ENCODE measurements at places on chromosomes 12 and 14.

- DNase-seq: peak; percentile 82
These were observed 71.7 kb upstream of the RAP1B start for GRCh38 chr12:68538726-68539614.

DNA sequence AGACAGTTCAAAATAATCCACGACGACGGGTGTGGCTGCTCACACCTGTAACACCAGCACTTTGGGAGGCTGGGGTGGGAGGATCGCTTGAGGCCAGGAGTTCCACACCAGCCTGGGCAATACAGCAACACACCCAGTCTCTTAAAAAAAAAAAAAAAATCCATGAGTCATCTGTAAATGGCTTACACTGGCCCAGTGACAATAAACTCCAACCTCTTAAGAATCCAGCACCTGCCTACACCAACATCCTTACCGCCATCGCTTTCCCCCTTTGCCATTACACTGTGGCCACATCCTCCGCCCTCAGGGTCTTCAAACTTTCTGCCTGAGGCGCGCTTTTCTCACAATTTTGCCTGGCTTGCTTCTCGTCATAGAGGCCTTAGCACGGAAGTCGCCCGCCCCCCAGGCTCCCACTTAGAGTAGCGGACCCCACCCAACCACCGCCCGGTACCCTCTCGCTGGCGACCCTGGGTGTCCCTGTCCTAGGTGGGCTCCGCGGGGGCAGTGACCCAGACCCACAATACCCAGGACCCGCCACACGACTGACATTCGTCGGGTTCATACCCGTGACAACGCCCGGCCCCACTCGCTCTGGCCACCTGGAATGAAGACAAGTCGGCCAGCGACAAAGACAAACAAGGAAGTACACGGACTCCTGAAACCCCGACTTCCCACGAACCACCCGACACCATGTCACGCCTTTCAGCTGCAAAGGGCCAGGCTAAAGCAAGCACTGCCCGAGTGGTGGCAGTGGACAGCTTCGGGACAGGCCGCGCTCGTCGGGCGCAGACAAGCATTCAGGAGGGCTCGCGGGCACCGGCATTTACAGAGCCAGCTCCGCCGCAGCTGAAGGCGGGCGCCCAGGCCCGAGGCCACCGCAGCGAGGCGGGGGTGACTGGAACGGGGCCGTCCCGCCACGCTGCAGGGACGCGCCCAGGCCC lies 636 bp downstream of the GOLGA3 start:
- peak; percentile 66 for DNase-seq

- DNase-seq: no peak
These were observed 5.1 kb downstream of the KMT5A start for GRCh38 chr12:123388951-123389559.

GRCh38 chr12:116213885-116214527 lies 63.5 kb downstream of the MED13L start:
- DNase-seq: no peak

DNA sequence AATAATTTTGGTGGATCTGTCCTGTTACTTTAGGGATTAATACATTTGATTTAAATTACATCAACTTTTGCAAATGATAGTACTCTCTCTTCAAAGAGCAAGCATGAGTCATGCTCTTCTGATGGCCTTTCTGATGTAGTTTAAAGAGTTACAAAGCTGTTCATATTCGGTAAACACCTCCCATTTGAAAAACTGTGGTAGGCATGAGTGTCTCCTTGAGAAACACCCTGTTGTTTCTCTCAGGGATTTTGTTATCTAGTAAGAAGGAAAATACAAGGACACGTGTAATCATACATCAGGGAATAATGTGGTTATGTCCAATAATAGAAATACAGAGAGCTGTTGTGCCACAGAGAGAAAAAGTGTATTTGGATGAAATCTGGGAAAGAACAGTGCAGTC lies 53.3 kb upstream of the E2F7 start:
- no peak for DNase-seq

- no peak for DNase-seq
These were observed 188.7 kb downstream of the ANO2 start for GRCh38 chr12:5756338-5756842.

DNA sequence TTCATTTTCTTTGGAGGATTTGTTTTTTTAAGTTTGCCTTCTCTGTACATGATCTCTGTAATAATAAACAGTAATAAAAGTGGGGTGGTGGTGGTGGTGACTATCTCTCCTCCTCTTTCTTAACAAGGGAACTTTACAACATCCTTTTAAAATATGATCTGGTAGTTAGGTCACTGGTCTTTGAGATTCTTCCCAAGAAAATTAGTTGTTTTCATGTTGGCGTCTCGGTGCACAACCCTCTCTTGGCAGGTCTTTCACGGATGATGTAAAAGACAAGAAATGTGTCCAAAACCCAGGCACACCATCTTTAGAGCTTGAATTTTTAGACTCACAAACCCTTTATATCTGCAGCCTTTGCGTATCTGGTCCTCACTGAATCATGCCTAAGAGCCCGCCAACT lies 488.5 kb upstream of the TBX3 start:
- DNase-seq: no peak

DNA sequence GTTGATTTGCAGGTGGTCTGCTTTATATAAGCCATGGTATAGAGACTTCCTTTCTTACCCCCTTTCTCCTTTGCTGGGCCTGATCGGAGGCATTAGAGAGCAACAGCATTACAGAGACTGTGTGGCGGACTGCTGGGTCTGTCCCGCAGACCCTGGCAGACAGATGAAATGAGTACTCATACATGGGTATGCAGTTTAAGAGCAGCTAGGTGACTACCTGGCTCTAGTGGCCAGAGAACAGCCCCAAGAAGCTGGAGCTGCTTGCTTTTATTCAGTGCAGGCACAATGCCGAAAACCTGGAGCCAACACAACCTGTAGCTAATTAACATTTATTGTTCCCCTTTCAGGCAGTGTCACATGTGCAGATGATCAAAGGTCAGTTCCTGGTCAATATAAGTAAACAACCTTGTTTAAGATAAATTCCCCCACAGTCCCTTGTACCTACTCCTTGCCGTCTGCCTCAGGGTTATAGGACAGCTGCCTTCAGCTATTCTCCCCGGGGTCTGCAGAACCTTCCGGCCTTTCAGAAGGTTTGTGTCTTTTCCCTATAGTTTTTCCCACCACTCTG lies 160.0 kb downstream of the TRHDE start:
- no peak for DNase-seq

- DNase-seq: no peak
These were observed 71.1 kb downstream of the PTCSC3 start for GRCh38 chr14:36105401-36105800.

DNA sequence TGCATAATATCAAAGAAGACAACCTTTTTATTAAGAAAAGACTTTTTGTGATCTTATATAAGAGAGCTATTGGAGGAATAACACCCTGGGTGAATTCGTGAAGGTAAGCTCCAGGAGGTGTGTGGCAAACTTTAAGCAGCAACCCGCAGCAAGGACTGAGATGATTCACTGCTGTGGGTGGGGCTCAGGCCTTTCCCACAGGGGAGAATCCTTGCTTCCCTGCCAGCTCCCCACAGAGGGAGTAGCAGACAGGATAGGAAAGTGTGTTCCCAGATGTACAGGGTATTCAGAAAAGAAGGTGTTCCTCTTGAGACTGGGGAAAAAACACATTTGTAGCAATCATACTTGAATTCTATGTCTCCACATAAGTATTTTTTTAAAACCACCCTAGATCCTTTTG lies 9.2 kb downstream of the NDUFA12 start:
- no peak for DNase-seq

DNA sequence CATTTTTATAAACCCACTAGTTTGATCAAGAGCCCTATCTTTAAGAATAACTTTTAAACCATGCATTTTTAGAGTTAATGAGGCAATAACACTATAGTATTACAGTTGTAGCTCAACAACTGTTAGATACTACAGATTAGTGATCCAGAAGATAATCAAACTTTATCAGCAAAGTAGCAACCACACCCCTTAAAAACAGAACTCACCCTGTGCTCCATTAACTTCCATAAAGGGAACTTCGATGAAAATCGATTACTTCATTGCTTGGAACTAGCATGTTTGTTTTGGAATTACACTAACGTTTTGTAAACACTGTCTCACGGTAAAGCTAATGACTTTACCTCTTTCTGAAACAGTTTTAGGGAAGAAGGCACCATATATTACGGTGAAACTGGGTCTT lies 1.4 kb downstream of the SGPP1 start:
- DNase-seq: no peak

GRCh38 chr12:111121840-111122239 lies 201.5 kb upstream of the MYL2 start:
- DNase-seq: no peak

DNA sequence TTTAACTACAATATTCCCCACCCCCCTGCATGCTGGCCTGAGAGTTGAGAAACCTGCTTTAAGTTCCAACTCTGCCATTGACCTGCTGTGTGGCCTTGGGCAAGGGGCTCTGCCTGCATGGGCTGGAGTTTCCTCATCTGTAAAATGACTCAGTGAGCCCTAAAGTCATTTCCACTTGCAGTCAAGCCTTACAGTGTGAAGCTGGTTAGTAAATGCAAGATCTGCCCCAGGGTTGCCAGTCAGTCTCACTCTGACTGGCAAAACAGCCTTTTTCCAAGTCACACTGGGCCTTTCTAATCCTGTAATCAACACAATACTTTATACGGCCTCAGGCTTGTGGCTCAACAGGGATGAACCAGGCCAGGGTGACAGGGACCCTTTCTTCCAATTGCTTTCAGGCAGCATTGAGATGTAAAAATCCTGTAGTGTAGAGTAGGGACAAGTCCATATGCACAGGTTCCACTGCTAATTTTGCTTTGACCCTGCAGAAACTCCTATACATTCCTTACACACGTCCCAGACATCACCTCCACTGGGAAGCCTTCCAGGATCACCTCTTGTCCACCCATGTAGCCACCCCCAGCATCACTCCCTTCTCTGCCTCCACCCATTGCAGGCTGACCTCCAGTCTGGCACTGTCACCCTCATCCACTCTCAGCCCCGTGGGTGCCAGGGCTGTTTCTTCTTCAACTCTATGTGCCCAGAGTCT lies 42.6 kb upstream of the PRIMA1 start:
- DNase-seq: no peak

- no peak for DNase-seq
These were observed 50.1 kb downstream of the PHLDA1 start for GRCh38 chr12:75981247-75982168.

DNA sequence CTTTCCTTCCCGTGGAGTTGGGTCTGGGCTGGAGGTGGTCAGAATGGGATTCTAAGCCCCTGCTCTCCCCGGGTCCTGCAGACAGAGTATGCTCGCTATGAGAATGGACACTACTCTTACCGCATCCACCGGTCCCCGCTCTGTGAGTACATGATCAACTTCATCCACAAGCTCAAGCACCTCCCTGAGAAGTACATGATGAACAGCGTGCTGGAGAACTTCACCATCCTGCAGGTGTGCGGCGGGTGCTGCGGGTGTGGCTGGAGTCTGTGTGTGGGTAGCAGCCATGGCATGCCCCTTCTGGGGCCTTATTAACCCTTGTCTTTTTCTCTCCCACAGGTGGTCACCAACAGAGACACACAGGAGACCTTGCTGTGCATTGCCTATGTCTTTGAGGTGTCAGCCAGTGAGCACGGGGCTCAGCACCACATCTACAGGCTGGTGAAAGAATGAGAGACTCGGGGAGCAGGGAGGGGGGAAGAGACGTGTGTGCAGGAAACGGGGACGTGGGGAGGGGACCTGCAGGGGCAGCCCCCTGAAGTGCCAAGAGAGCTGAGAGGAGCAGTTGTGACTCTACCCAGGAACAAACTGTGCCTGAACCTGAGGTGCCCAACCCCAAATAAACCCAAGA lies 37.0 kb upstream of the TSPAN9 start:
- no peak for DNase-seq

DNA sequence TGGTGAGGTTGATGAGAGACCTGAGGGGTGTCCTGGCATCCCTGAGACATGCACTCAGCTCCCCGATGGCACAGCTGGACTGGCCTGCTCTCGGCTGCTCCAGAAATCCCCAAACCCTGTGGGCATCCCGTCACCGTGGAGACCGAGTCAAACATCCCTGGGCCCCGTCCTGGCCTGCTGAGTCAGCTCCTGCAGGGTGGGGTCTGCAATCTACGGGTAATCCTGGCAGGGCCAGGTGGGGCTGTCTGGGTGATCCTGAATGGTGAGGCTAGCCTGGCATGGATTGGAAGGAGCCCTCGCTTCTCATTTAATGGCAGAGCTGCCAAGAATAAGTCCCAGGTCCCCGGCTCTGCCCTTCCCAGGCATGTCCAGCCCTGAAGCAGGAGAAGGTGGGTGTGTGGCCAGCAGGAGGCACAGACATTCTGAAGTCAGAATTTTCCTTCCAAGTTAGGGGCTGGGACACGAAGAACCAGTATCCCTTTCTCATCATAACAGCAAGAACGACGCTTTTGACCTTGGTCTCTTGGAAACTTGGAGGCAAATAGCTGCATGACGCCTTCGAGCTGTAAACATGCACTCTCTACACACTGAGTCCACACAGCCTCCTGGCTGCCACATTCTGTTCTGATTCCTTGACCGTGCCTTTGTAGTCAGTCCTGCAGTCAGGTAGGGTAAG lies 17.7 kb upstream of the SERPINA4 start:
- no peak for DNase-seq

GRCh38 chr14:30840086-30840779 lies 34.1 kb upstream of the COCH start:
- DNase-seq: no peak

DNA sequence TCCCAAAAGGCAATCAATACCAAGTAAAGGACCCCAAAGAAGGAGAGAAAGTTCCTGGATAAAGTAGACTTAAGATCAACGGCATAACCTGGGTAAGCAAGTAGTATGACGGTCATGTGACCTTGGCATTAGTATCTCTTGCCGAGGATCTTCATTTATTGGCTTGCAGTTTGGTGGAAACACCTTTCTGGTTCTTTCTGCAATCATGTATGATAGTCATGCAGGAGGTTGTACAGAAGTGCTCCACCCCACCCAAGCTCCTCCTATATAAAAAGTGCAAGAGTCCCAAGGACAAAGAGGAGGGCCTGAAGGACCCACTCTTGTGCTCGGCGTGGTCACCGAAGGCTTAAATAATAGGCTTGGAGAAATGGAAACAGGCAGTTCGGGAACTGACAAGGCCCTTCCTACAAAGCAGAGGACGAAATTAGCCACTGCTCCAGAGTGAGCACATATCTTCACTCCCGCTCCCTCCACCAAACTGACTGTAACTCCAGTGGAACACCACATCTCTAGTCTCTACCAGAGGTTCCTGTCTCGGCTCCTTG lies 750 bp downstream of the CS start:
- peak; percentile 38 for DNase-seq

- peak; percentile 21 for DNase-seq
These were observed 101.6 kb downstream of the BRMS1L start for GRCh38 chr14:35927727-35928126.

- peak; percentile 42 for DNase-seq
These were observed 48.2 kb downstream of the MBIP start for GRCh38 chr14:36271939-36272907.

All from activated CD8-positive, alpha-beta T cell treated with anti-CD3 and anti-CD28 coated beads for 36 hours (primary cell).